ENCODE measurements at places on chromosomes 4 and X.

DNA sequence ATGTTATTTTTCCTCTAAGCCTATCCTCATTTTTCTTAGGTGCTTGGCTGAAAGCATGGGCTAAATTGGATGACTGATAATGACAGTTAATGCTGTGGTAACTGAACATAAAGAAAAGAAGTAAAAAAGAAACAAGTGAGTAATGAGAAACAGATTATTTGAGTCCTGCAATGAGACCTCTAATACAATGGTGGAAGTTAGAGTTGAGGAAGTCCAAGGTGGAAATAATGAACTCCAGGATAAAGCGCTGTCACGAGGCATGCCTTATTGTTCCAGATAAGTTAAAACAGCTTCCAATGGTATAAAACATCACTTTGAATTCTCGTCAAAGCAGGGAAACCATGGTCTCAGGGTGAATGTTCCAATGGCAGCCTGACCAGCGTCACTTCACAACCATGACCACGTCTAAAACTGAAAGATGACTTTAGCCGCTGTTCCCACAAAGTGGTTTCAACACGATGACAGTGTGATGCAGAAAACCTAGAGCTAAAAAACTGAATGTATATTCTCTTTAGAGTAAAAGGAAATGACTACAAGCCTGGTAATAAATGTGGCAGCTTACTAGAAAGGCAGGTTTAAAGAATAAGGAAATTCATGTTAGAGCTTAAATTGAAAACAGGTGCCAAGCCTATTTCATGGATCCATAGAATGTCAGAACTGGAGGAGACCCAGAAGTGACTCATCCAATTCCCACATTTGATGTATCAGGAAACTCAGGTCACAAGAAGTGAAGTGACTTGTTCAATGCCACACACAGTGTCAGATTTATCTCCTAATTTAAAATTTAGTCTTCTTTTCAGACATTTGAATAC, 202.6 kb upstream of the GYPA start:
- DNase-seq = peak; percentile 22

DNA sequence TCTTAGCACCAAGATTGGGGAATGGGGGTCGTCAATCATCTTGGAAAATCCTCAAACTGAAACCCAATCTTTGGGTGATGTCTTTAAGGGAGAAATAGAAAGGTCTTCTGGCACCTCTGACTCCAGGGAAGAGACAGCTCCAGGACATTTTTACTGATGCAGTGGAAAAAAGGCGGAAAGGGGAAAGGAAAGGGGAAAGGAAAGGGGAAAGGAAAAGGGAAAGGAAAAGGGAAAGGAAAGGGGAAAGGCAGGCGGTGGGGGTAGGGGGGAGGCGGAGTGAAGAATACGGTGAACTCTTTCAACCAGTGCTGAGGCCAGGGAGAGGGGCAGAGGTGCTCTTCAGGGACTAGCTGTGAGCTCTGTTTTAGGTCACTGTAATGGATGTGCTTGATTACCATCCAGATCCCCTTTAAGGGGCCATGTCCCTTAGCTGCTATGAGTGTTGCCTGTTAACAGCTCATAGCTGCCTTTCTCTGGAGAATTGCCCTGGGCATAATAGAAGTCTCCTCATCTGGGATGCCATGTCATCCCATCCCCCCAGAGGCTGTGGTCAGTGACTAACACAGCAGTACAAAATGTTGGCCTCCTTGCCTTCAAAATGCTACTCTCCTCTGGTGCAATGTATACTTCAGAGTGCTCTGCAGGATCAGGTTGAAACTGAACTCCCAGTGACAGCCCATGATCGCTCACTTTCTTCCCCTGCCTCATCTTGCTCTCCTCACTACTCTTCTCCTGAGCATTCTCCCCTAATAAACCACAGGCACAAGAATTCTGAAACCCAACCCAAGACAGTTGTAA, 92.4 kb upstream of the AP1S2 start:
- no peak for DNase-seq

DNA sequence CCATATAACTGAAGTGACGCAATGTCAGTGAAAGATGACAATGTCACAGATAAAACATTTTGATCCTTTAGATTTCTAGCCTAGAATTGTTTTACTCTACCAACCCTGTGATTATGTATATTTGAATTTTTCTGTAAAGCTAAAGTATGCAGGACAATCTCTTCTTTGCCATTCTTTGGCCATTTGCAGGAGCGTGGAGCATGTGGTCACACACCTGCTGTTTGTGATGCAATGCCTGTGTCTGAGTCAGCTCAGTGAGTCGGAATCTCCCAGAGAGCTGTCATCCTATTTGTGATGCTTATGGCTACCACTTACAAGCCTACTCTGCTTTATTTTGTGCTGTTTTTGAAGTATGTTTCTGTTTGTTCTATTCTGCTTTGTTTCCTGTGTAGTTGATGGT, 214.5 kb downstream of the NAF1 start:
- DNase-seq = no peak

GRCh38 chr4:73258436-73258685, 237 bp downstream of the ANKRD17 start:
- DNase-seq = no peak

DNA sequence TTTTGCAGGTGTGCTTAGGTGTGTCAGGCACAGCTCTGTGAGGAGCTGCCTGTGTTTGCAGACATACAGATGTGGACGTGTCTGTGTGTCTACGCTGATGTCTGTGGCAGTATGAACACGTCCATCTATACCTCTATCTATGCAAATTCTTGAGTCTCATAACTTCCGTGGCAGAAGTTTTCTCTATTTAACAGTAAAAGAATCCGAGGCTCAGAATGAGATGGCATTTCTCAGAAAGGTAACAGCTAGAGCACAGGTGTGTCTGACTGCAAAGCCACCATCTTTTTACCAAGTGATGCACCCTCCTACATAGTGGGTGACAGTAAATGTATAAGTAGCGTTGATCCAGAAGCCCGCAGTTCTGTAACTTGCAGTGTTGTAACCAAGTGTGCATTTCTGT, 39.9 kb upstream of the CYP4V2 start:
- DNase-seq = no peak
